ENCODE measurements at places on chromosomes 3 and 15.

DNA sequence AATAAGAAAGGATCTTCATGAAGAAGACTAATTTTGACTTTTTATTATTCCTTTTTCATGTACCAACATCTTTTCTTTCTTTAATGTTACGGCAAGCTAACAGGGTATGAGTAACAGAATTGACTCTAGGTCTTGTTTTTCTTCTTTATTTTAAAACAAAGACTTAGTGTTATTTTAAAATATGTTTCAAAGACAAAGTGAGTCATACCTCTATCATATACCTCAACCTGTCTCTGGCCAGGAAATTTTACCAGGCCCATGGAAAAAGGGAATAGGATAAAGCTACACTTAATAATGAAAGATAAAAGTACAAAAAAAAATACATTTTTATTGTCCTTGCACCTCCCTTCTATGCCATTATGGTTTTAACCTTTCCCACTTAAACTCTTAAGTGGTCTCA lies 57.4 kb downstream of the ZNF148 start:
- no peak for DNase-seq

DNA sequence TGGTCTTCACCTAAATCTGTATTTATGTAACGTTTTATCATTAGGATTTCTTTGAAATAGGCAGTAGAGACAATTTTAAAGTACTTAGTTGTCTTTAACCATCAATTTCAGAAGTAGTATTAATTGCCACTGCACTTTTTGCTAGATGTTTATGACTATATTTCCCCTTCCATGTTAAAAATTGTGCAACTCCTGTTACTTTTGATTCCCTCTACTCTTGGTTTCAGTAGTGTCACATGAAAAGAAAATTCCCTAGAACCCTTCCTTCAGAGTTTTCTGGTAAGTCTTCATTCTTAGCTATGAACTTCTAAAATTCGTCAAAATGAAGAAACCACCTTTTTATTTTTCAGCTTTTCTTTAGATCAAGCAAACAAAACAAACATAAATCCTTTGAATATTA lies 7.1 kb downstream of the PIAS1 start:
- no peak for DNase-seq

DNA sequence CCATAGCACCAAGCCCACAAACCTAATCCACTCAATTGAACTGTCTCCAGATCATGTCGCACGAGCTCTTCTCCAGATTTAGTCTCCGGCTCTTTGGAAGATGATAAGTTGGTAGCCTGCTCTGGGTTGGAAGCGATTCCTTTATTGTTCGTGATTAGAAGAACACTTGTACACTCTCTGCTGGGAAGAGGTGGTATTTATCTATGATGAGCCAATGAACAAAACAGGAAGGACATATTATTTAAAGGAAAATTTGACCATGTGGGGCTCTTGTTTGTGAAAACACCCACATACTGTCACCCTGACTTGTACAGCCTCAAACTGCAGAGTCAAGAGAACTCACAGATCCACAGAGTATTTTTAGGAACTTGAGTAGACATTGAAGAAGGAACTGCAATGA lies 54.4 kb downstream of the MYZAP start:
- DNase-seq = no peak

- no peak for DNase-seq
Observed at GRCh38 chr3:151879679-151880415, 6.4 kb downstream of the SUCNR1 start.

- DNase-seq = no peak
Observed at GRCh38 chr15:33915571-33916407, 52.5 kb upstream of the CHRM5 start.

DNA sequence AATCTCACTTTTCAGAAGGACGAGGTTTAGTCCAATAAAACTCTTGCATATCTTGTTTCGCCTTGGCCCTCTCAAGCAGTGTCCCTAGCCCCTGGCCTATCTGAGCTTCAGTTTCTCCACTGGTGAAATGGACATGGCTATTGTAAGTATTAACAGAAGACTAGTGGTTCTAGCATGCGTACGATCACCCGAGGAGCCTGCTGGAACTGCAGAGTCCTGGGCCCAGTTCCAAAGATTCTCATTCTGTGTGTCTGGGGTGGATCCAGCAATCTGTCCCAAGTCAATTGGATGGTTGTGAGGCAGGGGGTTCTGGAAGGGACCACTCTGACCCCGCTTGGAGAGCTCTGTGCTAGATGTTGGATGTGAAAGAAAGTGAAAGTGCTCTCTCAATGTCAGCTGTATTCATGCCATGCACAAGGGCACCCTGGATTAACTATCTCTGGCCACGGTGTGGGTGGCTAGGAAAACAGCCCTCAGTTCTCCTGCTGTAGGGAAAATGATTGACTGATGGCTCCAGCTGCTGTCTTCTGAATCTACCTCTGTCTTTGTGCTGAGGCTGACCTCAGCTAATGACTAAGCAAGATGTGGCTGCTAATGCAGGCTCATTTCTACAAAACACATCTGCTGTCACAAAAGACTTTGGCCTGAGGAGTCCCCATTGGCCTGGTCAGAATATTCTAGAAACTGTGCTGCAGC lies 1.9 kb upstream of the PLA1A start:
- DNase-seq = no peak

DNA sequence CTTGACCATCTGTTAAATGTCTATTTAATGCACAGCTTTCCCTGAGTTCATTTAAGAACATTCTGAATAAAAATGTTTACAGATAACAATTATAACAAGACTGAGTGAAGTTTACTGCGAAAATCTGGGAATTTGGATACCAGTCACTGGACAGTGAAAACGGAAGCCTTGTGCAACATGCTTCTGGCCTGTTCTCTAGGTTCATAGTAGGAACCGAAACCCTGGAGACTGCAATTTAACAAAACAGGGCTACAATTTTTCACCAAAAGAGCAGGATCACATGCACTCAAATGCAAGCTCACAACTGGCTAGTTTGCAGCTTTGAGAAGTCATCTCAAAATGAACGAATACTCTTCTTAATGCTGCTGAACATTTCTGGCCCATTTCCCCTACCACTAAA lies 435.9 kb downstream of the NR2F2 start:
- no peak for DNase-seq

- DNase-seq = no peak
Observed at GRCh38 chr15:27506752-27507151, 535.8 kb downstream of the GABRG3 start.

DNA sequence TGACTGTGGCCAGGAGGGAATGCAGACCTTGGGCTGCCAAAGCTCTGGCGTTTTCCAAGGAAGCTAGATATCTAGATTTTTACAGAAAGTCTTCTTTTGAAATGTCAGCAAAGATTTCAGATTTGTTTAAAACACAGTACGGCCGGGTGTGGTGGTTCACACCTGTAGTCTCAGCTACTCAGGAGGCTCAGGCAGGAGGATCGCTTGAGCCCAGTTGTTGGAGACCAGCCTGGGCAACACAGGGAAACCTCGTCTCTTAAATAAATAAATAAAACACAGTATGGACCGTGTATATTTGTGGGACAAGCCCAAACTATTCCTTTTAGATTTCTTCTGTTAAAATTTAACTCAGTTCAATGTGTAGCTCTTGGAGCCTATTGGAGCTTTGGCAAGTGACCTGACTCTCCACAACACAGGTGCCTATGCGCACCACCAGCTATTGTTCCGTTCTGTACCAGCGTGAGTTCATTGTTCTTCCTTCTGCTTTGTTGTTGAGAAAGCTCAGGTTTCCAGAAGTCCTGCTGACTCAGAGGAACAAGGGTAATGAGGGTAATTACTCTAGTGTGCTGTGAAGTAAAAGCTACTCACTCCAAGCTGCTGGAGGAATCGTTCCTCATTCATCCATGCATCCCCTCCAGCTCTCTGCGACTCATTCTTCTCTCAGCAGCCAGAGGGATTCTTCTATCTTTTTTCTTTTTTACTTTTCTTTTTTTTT lies 73.1 kb upstream of the SLC6A6 start:
- DNase-seq = no peak

GRCh38 chr3:136250903-136251460 lies 842 bp downstream of the PCCB start:
- peak; percentile 20 for DNase-seq

- DNase-seq = no peak
Observed at GRCh38 chr3:23094890-23095462, 108.2 kb upstream of the UBE2E2 start.

GRCh38 chr3:177197727-177198460 lies 612 bp upstream of the TBL1XR1 start:
- peak; percentile 47 for DNase-seq

DNA sequence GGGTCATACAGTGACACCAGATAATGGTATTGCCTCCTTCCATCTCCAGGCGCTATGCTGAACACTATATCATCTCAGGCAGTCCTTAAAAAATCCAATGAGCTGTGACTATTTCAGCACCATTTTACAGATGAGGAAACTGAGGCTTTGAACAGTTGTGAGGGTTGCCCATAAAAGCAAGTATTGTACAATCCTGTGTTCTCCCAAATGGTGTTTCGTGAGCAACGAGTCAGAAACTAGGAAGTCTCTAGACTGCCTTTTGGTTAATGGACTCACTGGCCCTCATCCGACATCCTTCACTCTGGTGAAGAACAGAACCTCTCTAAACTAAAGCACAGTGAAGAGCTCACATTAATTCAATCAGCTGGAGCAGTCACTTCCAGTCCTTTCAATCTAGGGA lies 61.8 kb downstream of the ATP8B4 start:
- no peak for DNase-seq

DNA sequence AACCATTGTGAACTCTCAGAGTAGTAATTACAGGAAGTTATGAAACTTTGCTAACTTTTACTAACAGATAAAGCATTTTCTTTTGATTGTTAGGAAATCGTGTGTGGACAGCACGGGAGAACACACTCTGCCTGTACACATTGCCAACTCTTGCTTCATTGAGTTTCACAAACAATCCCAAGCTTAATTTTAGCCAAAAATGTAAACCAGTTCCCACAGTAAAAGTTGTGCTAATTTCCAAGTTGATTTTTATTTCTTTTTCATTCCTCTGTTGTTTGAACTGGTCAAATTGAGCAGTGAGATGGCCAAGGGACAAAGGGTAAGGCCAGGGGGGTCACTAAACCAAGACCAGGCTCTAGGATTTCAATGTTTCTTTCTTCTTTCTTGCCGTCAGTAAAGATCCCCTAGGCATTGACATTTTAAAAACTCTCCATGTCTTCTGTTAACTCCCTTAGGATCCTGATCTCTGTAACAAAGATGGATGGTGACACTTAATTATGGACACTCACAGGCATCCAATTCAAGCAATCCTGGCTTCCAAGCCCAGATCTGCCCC lies 414.9 kb downstream of the RBMS3 start:
- no peak for DNase-seq

GRCh38 chr3:110494093-110494490 lies 577.5 kb upstream of the NECTIN3 start:
- DNase-seq = no peak

GRCh38 chr3:116111765-116112164 lies 333.5 kb downstream of the LSAMP start:
- no peak for DNase-seq

DNA sequence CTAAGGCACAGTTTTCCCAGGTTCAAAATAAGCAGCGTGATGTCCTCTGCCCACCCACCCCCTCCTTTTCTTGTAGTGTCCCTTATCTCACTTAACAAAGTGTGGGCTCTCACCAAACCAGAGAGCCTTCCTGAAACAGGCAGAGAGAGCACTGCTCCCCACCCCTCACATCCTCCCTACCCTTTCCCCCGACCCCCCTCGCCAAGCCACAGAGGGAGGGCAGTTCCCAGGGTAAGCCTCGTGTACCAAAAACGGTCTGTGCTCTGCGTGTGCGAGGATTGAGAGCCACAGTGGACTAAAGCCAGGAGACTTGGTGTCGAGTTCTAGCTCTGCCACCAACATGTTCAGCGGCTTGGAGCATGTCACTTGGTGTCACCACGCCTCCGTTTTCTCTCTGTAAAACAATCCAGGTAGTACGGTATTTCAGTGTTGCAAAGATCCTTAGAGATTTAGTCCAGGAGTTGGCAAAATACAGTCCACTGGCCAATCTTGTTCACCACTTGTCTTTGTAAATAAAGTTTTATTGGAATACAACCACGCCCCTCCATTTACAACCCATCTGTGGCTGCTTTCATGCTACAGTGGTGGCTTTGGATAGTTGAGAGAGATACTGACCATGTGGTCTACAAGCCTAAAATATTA lies 249.9 kb downstream of the OPA1 start:
- DNase-seq = no peak

DNA sequence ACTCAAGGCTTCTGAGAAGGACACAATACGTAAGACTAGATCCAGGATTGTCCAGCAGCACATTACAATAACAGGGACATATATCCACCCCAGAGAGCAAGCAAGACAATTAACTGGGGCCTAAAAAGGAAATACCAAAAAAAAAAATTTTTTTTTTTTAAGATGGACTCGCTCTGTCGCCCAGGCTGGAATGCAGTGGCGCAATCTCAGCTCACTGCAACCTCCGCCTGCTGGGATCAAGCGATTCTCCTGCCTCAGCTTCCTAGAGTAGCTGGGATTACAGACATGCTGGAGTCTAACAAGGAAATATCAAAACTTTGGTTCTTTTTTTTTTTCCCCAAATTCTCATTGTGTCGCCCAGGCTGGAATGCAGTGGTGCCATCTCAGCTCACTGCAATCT lies 28.8 kb upstream of the IMPDH2 start:
- DNase-seq = no peak

GRCh38 chr3:49359623-49360022 lies 1.5 kb upstream of the GPX1 start:
- no peak for DNase-seq

DNA sequence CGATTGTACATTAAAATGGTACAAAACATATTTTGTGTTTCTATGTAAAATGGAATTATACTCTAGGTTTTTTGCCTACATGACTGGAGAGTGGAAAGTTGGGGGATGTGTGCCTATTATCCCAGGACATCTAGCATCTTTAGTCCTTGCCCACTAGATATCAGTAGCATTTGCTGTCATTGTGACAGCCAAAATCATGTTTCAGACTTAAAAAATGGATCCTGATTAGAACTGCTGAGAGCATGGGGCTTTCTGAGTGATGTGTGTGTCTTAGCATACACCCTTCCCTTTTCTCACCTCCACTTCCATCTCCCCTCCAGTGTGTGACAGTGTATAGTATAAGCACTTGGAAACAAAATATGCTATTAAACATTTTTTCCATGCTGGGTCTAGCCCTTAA lies 13.3 kb downstream of the ARMC8 start:
- DNase-seq = no peak

DNA sequence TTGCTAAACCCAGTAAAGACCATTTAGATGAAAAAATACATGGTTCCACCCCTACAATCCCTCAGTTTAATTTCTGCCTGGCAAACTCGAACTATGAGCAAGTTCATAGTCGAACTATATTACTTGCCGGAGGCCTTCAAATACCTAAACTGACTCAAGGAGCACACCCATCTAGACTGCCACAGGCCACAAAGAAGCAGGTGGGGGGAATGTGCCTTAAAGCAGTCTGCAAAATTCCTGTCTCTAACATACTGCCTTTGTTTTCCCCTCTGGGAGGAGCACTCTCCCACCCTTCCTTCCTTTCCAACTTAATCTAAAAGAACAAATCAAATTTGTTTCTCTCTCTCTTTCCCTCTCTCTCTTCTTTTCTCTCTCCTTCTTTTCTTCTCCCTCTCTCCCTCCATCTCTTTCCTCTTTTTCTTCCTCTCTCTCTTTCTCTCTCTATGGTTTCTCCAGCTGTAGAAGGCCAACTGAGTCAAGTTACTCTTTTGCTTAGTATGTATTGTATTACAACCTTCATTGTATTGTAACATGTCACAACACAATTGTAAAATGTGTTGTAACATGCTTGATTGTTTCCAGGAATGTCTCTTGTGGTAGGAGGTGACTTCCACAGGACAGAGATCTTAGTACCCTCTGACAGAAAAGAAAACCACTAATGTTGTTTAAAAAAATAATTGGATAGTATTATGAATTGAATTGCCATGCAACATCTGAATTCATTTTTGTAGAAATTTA lies 496.3 kb downstream of the ROBO2 start:
- DNase-seq = no peak

All from memory B cell (primary cell).